ENCODE measurements at places on chromosomes 7 and 10. TPM values are rescaled to one million over a fixed set of nuclear protein-coding genes. Genes with fewer than 3 reads are reported as not detected.
A peak's percentile ranks its signal among the peaks of the same experiment; 100 is the strongest.

- peak; percentile 60 for DNase-seq
- peak overlapping the region; percentile 91 for H3K27ac ChIP-seq
- peak overlapping the region; percentile 94 for H3K4me3 ChIP-seq
- H3K4me1 ChIP-seq: peaks cover 20% of the 10 kb centered on the region
These were observed 1.0 kb downstream of the GNB2 start for GRCh38 chr7:100674411-100675104.

DNA sequence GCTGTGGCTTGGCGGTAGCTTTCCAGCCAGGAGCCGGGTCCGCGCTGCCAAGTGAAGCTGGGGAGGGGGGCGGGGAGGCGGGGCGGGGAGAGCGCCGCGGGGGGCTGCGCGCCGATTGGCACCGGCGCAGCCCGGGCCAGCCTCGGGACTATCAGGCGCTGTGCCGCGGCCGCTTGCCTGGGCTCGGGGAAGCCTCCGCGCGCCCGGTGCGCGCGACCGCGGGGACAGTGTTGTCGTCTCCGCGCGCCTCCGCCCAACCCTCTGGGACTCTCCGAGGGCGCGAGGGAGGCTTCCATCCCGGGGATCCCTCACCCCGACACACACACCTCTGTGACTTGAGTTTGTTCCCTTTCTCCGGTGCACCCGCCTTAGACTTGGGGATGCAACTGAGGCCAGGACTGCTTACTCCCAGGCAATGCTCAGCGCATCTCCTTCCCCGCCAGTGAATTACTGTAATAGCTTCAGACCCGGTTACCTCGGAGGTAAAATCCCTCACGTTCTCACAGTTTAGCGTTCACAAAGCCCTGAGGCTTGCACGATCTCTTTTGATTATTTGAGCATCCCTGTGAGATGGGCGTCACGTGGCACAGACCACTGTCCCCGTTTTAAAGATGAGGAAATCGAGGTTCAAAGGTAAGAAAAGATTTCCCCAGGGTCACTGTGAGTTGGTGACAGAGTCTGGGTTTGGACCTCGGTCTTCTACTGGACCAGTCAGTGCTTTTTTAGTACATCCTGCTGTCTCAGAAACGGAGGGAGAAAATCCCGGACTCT lies at the start of gene NKX1-2:
Gene NKX1-2 (minus strand): TSS at position 24 of the 771 bp plus-strand sequence. CDS start 92 bp downstream, outside the sequence.
- H3K27me3 ChIP-seq: peaks cover 63% of the 10 kb centered on the region

GRCh38 chr7:55105952-55106351 lies 87.1 kb downstream of the EGFR start:
- DNase-seq: no peak
- no peaks in the 10 kb centered on the region for H3K36me3 ChIP-seq
- no peaks in the 10 kb centered on the region for H3K4me1 ChIP-seq
- peaks cover 23% of the 10 kb centered on the region for H3K27me3 ChIP-seq
- H3K4me3 ChIP-seq: no peak overlapping the region

Gene PON3
- not detected for total RNA-seq

Gene NPFFR1
- total RNA-seq: not detected

DNA sequence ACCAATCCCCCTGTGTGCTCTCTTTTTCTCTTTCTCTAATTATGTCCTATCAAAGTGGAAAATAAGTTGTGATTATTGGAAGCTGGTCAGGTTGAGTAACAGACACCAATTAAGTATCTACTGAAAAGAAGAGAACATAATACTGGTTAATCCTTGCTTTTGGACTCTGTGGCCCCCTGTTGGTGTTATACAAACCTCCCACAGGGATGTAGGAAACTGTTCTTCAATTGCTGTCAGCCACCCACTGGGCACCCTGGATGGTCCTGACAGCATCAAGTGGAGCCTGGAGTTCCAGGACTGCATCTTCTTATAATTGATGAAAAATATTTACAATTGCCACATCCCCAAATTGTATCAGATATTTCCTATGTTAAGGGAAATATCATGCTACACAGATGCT lies 939.7 kb downstream of the KCNMA1 start:
- H3K27me3 ChIP-seq: no peaks in the 10 kb centered on the region
- DNase-seq: no peak
- peaks cover 6% of the 10 kb centered on the region for H3K36me3 ChIP-seq
- H3K27ac ChIP-seq: no peak overlapping the region
- no peak overlapping the region for H3K4me3 ChIP-seq

DNA sequence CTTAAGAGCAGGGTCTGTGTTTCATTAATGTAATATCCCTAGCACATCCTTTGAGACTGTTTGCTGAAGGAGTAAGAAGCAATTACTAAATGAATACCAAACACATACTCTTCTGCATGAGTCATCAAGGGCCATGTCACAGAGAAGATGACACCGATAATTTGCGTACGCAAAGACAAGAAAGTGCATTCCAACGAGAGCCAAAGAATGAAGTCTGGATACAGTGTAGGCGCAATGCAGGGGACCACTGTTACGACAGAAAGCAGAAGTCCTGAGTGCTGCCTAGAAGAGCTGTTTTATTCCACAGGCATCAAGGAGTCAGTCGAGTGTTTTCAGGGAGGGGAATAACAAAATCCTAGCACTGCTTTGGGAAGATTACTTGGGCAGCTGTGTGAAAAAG lies 62.7 kb downstream of the VPS41 start:
- no peaks in the 10 kb centered on the region for H3K27me3 ChIP-seq
- no peaks in the 10 kb centered on the region for H3K36me3 ChIP-seq
- no peak overlapping the region for H3K4me3 ChIP-seq
- no peak overlapping the region for H3K27ac ChIP-seq
- no peak for DNase-seq
- H3K4me1 ChIP-seq: peaks cover 16% of the 10 kb centered on the region

Gene OPALIN
- total RNA-seq: not detected

GRCh38 chr7:51666751-51667150 lies 350.1 kb upstream of the COBL start:
- DNase-seq: no peak
- H3K36me3 ChIP-seq: no peaks in the 10 kb centered on the region
- no peaks in the 10 kb centered on the region for H3K27me3 ChIP-seq
- H3K27ac ChIP-seq: no peak overlapping the region

DNA sequence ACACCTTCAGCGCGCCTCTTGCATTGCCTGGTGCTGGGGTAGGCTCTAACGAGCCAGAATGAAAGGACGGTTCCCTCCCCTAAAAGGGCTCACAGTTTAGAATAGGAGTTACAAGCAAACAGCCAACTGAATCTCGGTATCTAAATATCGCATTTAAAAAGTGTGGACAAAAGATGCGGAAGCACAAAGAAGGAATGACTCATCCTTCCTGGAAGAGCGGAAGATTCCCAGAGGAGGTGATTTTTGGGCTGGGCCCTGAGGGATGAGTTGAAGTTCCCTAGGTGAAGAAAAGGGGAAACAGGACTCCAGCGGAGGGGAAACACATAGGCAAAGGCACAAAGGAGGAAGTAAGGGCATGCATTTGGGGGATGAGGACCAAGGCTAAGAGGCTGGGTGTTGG lies 29.9 kb downstream of the SRRM3 start:
- no peak for DNase-seq
- H3K36me3 ChIP-seq: no peaks in the 10 kb centered on the region
- H3K27me3 ChIP-seq: peaks cover 39% of the 10 kb centered on the region
- H3K4me1 ChIP-seq: peaks cover 4% of the 10 kb centered on the region

- H3K36me3 ChIP-seq: peaks cover 5% of the 10 kb centered on the region
- no peak overlapping the region for H3K4me3 ChIP-seq
- DNase-seq: no peak
- no peak overlapping the region for H3K27ac ChIP-seq
These were observed 5.9 kb downstream of the SPAG6 start for GRCh38 chr10:22351131-22351703.

- no peaks in the 10 kb centered on the region for H3K4me1 ChIP-seq
- H3K27me3 ChIP-seq: peaks cover 5% of the 10 kb centered on the region
- H3K27ac ChIP-seq: no peak overlapping the region
- H3K4me3 ChIP-seq: no peak overlapping the region
- no peaks in the 10 kb centered on the region for H3K36me3 ChIP-seq
- DNase-seq: no peak
These were observed 37.0 kb upstream of the ATRNL1 start for GRCh38 chr10:115056186-115056585.

GRCh38 chr7:91302794-91303193 lies 38.6 kb downstream of the FZD1 start:
- H3K36me3 ChIP-seq: no peaks in the 10 kb centered on the region
- H3K27ac ChIP-seq: no peak overlapping the region

- DNase-seq: no peak
- no peak overlapping the region for H3K27ac ChIP-seq
- H3K27me3 ChIP-seq: peaks cover 9% of the 10 kb centered on the region
- H3K4me1 ChIP-seq: peaks cover 5% of the 10 kb centered on the region
These were observed 179.7 kb downstream of the ANK3 start for GRCh38 chr10:60209874-60210570.

- no peak overlapping the region for H3K27ac ChIP-seq
- no peaks in the 10 kb centered on the region for H3K27me3 ChIP-seq
- no peak for DNase-seq
- H3K36me3 ChIP-seq: no peaks in the 10 kb centered on the region
- peak overlapping the region; percentile 52 for H3K4me3 ChIP-seq
These were observed 119.6 kb upstream of the AFAP1L2 start for GRCh38 chr10:114523876-114524275.

DNA sequence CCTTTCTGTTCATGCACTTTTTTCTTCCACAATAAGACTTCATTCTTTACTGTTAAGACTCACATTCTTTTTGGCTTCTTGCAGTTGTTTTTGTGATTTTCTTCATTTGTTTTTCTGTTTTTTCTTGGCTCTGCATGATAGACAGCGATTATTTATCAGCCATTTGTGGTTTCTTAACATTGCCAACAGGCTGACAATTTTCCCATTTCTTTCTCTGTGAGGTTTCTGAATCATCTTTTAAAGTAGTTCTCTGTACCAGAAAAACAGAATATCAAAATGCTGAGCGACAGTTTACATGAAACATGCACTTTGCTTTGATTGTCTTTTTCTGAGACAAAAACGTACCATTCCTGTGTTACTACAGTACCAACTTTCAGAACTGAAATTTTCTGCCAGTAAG lies 334.2 kb upstream of the MAGI2 start:
- peaks cover 4% of the 10 kb centered on the region for H3K36me3 ChIP-seq
- DNase-seq: no peak
- no peak overlapping the region for H3K4me3 ChIP-seq
- no peaks in the 10 kb centered on the region for H3K27me3 ChIP-seq
- no peaks in the 10 kb centered on the region for H3K4me1 ChIP-seq

GRCh38 chr7:118218413-118219156 lies 5.9 kb upstream of the ANKRD7 start:
- no peak overlapping the region for H3K4me3 ChIP-seq
- H3K27ac ChIP-seq: no peak overlapping the region
- H3K27me3 ChIP-seq: peaks cover 12% of the 10 kb centered on the region
- peaks cover 12% of the 10 kb centered on the region for H3K4me1 ChIP-seq
- no peak for DNase-seq

Gene NCF1
- 48.8 TPM for total RNA-seq

All from natural killer cell treated with Interleukin-12 subunit alpha and Interleukin-12 subunit beta and Interleukin-15 and Interleukin-18, amount 100 ng/mL, for 72 hours (primary cell).